Caki2 (cell line): ENCODE measurements at places on chromosomes 4 and X.

DNA sequence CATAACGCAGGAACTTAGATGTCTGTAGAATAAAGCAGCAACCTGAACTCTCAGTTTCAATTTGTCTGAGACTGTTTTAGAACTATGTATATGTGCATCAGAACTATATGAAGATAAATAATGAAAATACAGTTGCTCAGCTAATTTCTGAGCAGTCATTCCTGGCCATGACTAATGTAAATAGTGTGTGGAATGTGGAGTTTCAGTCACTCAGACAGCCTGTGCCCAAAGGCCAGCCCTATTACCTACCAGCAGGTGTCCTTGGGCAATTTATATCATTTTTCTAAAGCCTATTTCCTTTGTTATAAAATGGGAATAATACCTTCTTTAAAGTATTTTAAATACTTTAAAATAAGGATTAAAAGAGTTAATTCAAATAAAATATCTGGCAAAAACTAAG is 56.0 kb upstream of the RELL1 start:
- no peak for DNase-seq

- no peak for DNase-seq
These were observed 255.8 kb downstream of the UNC5C start for GRCh38 chr4:95293014-95293413.

DNA sequence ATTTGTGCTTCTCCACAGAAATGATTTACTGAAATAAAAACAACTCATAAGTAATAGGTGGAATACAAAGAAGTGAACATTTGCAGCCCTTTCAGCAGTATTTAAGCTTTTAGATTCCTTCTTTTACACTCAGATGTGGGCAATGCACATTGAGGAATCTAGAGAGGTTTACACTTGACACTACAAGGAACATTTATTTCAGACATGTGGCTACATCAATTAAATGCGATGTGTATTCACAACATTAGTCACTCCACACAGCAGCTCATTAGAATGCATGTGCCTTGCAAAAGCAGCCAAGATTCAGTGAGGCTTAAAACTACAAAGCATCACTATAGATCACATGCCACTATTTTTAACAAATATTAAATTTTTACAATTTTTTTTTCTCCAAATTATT is 480.7 kb downstream of the INPP4B start:
- peak; percentile 57 for DNase-seq

- no peak for DNase-seq
These were observed 88.4 kb downstream of the FRMPD3 start for GRCh38 chrX:107537815-107538214.

- DNase-seq = no peak
These were observed 8.2 kb downstream of the MSANTD1 start for GRCh38 chr4:3257103-3257555.
